ENCODE measurements at places on chromosomes 7 and 10.

DNA sequence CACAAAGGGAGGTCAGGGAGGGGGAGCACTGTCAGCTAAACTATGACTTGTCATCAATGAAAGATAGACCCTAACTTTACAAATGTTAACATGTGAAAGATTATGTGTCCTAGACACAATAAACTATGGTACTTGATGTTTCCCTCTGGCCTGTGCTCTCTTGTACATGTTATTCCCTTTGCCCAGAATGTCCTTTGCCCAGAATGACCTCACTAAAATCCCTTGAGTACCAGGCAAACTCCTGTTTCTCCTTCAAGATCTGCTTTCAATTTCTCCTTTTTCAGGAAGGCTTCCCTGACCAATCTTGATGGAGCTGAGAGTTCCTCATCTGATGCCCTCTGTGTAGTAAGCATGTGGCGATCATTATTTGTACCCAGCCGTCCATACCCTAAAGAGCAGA is 143.1 kb downstream of the ZNF365 start:
- no peak for DNase-seq

DNA sequence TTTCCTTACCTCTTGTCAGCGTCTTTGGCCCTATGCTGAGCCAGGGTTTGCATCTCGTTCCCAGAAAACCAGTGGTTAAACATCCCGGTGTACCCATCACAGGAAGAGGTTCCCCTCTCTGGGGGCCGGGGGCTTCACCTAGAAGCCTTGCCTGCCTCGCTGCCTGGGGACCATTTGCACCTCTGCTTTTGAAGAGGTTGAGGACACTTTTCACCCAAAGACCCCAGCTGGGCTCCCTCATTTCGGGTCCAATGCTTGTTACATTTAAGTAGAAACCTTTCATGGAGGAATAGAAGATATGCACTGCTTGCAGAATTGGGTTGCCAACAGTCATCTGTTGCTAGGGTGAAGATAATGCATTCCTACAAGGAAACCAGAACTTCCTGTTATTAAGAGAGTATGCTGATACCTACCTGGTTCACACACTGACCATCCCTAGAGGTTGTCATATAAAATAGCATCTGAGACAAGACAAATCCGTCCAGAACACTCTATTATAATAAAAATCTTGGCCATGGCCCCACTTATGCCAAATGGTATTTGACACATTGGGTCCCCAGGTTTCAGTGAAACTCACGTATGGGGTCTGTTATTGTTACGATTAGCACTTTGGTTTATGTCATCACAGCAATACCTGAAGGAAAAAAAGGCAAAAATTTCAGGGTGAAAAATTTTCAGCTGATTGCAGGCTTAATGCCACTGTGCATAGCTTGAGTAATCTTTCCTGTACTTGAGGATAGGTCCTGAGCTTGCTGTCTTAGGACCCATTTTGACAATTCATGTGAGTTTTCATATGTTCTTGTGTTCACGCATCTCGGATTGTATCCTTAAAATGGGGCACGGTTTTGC is 917 bp downstream of the ZNF365 start:
- no peak for DNase-seq

GRCh38 chr10:14971867-14972448 is 12.8 kb downstream of the MEIG1 start:
- DNase-seq, result no peak

- DNase-seq, result no peak
Measured at GRCh38 chr10:72808001-72808400, 85.5 kb upstream of the OIT3 start.

GRCh38 chr7:18068745-18069144 is 41.1 kb upstream of the PRPS1L1 start:
- DNase-seq, result no peak
